NCI-H1436 (cell line): ENCODE measurements at places on chromosomes 6 and 20.

GRCh38 chr20:37390891-37391525, 45.1 kb downstream of the SRC start:
- DNase-seq = no peak

GRCh38 chr20:4160761-4161305, 145.5 kb upstream of the RNF24 start:
- DNase-seq = no peak

GRCh38 chr6:79225717-79226599, 8.5 kb downstream of the HMGN3 start:
- no peak for DNase-seq

DNA sequence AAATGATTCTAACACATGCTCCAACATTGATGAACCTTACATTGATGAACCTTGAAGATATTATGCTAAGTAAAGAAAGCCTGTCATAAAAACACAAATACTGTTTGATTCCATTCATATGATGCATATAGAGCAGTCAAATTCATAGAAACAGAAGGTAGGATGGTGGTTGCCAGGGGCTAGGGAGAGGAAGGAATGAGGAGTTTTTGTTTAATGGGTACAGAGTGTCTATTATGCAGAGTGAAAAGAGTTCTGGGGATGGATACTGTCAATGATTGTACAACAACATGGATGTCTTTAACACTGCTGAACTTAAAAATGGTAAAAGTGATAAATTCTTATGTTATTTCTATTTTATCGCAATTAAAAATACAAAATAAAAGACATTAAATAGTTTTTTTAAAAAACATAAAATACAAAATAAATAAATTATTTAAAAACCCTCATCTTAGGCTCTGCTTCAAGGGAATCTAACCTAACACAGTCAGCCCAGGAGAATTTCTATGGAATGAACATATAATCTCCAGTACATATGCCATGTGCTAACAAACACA, 451.0 kb downstream of the PLCB1 start:
- no peak for DNase-seq

GRCh38 chr6:77341058-77341986, 122.0 kb downstream of the HTR1B start:
- DNase-seq = no peak

DNA sequence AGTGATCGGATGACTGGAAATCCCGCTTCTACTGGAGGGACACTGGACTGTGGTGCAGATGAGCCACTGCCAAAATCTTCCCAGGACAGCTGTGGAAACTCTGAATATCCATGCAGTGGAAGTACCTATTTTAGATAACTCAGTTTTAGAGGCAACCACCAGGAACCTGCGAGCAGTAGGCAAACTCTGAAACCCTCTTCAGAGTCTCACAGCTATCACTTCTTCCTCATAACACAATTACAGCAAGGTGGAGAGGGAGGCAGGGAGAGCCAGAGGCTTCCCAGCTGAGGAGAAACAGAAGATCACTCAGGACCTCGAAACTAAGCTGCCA, 322.8 kb upstream of the NT5E start:
- DNase-seq = no peak

- no peak for DNase-seq
Observed at GRCh38 chr6:82017288-82017687, 230.3 kb downstream of the IBTK start.

GRCh38 chr6:163986313-163986712, 571.8 kb downstream of the QKI start:
- DNase-seq = no peak

- DNase-seq = no peak
Observed at GRCh38 chr6:84867521-84867920, 103.1 kb upstream of the TBX18 start.

DNA sequence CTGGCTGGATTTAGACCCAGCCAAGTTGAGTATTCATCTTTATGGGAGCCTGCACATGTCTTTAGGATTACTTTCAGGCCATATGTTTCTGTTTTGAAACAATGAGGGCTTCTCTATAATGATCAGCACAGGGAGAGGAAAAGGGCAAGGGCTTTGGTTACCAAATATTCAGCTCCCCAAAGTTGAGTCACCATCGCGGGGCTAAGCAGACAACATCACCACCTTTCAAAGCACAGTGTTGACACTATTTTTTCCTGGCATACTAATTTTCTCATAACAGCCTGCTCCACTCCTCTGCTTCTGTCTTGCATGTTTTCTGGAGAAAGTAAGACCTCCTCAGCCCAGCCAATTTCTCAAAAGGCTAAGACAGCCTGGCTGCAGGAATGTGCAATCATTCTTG, 4.9 kb downstream of the SCML4 start:
- DNase-seq = no peak

DNA sequence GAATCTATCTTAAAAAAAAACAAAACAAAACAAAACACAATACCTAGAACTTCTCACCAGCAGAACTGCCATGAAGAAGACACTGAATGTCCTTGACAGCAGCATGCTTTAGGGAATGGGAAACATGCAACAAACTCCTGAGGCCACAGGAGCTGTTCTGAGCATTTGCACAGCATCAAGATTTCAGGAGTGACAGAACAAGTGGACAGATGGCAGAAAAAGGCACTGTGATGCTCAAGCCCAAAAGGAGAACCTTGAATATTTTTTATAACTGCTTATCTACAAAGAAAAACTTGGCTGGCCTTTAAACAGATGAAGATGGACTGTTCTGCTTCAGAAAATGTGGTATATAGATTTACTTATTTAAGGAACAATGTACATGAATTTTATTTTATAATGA, 158.9 kb downstream of the RALGAPA2 start:
- no peak for DNase-seq

DNA sequence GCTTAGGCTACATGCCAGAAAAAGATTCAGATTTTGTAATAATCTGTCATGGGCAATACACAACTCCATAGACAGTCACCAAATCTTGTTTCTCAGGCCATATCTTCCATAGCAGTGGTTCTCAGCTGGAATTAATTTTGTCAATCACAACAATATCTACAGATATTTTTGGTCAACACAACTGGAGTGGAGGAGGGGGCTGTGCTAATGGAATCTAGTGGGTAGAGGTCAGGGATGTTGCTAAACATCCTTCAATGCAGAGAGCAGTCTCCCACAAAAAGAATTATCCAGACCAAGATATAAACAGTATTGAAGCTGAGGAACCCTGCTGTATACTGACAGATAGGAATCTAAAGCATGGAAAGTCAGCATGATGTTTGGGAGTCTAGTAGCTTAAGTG, 174.6 kb downstream of the UBE3D start:
- DNase-seq = no peak

GRCh38 chr6:44243345-44243744, 3.6 kb upstream of the HSP90AB1 start:
- DNase-seq = no peak

DNA sequence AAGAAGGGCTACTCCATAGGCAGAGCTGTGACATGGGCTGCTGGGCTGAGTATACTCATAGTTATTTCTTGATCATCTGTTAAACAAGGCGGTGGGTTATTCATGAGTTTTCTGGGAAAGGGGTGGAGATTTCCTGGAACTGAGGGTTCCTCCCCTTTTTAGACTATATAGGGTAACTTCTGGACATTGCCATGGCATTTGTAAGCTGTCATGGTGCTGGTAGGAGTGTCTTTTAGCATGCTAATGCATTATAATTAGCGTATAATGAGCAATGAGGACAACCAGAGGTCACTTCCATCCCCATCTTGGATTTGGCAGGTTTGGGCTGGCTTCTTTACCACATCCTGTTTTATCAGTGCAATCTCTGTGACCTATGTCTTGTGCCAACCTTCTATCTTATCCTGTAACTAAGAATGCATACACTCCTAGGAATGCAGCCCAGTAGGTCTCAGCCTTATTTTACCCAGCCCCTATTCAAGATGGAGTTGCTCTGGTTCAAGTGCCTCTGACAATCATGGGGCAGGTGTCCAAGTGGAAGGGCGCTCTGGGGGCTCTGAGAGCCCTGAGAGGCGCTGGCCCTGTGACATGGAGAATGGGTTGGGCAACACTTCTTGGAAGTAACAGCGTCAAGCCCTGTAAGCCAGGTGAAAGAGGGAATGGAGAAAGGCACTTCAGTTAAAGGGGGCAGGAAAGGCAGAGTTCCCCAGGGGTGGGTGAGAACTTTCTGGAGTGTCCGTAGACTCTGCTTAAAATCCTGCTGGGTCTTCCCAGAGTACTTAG, 354.2 kb upstream of the SULF2 start:
- DNase-seq = no peak

DNA sequence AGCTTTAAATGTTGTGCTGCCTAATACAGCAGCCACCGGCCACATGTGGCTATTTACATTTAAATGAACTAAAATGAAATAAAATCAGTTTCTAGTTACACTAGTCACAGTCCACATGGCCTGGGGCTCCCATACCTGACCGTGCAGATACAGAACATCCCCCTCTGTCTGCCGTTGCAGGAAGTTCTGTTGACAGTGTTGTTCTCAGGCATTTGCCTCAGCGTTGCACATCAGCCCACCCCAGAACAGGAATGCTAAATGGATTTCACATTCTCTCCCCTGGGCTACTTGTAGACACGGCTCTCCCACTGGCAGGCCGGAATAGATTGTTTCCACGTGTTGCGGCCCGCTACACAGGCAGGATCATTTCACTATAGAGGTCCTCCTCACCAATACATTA, 26.3 kb downstream of the JAG1 start:
- no peak for DNase-seq

DNA sequence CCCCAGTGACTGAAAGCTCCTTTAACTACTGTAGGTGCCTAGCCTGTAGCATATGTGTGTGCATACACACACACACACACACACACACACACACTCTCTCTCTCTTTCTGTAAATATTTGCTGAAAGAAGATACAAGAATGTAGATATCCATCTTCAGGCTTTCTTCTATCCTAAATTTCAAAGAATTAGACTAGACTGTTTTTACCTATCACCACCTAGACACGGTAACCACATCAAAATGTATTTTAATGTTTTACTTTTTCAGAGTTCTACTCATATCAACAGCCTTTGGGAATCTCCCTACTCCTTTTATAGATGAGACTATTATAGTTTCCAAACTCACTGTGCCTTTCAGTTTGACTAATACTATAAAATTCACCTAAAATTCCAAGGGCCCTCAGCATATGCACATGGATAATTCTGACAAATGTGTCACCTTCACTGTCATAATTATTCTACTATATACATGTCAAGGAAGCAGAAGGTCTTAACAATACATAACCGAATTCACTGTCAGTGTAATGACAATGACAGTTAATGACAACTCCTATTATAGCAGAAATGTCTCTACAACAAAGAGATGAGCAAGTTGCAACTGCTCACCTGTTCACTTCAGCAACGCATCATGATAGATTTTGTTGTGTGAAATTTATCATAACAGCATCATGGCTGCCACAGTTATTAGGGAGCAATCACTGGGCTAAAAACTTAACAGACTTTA, 236.5 kb downstream of the GMPR start:
- no peak for DNase-seq

DNA sequence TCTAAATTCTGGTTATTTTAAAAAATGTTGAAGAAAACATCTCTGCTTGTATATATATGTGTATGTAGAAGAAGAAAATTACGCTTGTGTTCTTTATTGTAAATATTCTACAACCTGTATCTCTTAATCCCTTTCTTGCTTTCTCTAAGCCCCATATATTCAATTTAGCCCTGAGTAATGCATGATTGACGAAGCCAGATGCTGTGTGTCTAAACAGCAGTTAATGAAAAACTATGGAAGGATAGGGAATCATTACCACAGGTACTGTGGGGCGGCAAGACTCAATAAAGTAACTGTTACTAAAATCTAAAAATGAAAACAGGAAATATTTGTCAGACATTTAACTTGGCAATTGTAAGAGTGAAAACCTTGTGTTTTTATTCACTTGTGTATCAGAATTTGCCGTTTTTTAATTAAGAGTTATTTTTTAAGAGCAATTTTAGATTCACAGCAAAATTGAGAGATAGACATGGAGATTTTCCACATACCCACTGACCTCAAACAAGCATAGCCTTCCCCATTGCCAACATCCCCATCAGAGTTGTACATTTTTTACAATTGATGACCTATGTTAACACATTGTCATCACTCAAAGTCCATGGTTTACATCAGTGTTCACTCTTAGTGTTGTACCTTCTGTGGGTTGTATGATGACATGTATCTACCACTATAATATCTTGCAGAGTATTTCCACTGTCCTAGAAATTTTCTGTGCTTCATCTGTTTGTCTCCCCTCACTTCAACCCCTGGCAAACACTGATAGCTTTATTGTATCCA, 76.7 kb downstream of the BCKDHB start:
- DNase-seq = no peak

- no peak for DNase-seq
Observed at GRCh38 chr6:14765721-14766390, 480.0 kb upstream of the JARID2 start.

DNA sequence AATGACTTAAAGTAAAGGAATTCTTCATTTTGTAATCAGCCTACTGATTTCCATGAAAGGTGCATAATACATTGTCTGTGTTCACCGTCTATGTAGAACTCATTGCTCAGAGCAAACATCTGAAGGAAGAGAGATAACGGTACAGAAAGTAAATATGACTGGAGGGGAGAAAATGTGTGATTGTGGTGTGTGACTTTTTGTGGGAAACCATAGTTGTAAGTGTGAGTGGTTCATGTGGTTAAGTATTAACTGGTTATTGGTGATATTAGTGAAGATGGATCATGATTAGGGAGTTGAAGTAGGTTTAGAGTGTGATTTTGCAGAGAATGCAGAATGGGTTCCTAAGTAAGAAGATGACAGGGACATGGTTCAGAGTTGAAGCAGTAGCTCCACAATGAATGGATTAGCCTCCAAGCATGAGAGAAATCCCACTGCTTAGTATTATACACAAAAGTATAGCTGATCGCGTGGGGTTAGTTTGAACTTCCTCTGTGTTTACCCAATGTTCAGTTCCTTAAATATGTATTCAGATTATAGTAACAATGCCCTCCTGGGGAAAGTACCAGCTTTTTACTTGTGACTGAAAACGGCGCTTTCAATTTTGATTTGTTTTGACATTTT, 368.9 kb downstream of the UTRN start:
- DNase-seq = no peak

DNA sequence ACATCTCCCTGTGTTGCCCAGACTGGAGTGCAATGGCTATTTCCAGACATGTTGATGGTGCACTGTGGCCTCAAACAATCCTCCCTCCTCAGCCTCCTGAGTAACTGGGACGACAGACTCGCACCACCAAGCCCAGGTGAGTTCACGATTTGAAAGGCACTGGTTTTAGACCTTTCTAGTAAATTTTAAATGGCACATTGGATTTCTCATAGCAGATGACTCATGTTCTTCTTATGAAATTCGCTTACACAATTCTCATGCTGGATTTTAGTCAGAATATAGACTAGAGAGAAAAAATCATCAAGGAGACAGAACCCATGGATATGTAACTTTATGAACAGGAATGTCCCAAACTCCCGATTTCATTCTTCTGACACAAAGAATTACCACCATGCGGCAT, 18.1 kb upstream of the PXDC1 start:
- DNase-seq = no peak

GRCh38 chr20:64244870-64245603, 10.5 kb upstream of the PCMTD2 start:
- DNase-seq = no peak
